Prostate gland (tissue), 2 donors: ENCODE measurements at places on chromosomes 7 and 10.

GRCh38 chr7:83301416-83301815 lies 138.7 kb upstream of the PCLO start:
- no peak for DNase-seq

DNA sequence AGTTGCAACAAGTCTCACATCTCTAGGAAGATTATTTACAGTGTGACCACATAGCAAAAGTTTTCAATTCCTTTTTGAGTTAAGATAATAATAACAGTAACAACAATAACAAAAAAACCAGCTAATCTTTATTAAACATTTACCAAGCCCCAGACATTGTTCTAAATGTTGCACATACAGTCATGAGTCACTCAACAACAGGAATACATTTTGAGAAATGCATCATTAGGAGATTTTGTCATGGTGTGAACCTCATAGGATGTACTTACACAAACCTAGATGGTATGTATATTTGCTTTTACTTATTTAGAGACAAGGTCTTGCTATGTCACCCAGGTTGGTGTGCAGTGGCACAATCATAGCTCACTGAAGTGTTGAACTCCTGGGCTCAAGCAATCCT lies 52.0 kb downstream of the SPAM1 start:
- no peak for DNase-seq

DNA sequence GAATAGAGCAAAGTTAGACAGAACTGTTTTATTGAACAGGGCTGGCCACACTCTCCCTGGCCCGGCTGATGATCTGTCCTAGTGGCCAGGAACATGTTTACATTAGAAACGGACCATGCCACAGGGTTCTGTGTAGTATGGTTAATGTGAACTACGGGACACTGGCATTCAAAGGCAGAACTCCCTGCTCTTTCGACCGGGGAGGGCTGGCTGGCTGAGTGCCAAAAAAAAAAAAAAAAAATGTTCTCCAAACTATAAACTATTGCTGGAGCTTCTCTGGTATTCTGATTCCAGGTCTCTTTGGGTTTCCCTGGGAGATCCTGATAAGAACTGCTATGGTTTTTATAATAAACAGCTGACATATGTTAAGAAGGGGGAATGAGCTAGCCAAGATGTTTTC lies 1262.6 kb upstream of the SORCS1 start:
- no peak for DNase-seq

GRCh38 chr10:91597197-91597881 lies 35.5 kb downstream of the PPP1R3C start:
- DNase-seq, result no peak

DNA sequence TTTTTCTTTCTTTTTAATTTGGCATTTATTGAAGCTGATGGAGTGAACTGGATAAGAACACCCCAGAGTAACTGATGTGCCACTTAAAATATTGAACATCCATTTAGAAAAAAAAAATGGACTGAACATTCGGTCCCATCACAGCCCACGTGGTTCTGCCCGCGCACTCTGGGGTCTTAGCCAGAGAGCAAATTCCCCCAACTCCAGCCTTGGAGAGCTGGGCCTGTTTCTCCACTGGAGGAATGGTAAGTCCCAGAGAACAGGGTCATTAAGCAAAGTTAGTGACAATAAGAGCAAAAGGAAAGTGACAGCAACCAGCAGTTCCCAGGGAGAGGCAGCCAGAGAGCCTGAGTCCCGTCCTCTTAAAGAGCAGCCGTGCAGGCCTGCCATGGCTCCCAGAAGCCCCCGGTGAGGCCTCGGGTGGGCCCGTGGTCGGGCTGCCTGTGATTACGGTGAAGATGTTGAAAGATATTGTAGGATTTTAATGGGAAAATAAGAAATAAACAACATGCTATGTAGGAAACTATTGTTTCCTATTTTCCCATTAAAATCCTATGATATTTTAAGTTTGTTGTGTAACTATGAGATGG lies 487.9 kb upstream of the MKI67 start:
- DNase-seq, result no peak

DNA sequence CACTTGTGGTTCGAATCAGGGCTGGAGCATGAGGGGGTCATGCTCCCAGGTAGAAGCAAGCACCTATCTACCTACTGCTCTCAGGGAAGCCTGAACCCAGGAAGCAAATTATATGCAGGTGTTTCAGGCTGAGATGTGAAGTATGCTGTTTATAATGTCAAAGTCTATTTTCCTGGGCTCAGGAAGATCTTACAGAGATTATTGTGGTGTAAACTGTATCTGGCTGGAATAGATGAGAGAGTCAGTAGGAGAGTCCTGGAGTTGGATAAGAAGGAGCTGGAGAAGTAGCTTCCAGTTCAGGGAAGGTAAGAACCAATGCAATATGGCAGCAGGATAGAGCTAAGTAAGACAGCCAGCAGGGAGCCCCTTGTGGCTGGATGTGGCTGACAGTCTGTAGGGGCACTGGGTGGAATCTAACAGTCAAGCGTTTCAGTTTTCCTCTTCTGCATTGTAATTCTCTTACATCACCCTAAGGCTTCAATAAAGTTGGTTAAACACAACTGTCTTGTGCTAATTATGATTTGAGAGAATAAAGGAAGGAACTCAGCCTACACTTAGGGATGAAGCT lies 105.9 kb upstream of the EEPD1 start:
- DNase-seq, result no peak

DNA sequence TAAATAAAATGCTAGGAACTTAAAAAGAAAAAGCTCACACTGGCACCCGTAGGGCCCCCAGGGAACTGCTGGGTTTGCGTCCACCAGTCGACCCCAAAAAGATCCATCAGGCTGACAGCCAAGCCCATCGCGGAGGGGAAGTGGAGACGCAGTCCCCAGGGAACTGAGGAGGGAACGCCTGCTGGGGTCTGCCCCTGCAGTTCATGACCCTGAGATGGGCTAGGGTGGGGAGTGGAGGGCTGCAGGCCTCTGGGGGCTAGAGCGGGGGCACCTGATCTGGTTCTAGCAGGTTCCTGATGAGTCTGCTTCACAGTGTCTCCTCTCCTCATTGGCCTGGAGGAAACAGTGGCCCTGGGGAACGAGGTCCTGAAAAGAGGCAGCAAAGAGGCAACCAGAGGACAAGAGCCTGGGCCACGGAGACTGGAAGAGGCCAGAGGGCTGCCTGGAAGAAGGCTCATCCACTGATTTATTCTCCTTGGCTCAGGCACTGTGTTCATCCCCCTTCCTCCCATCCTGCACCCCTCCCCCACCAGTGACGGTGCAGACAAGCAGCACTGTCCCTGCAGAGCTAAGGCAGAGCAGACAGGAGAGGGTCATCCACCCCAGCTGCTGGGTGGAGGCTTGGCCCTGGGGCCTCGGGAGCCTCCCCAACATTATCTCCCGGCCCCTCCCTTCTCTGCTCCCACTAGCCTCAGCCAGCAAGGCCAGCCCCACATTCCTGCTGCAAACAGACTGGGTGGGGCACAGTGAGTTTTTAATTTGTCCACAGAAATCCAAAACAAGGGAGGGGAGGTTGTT lies 24.7 kb upstream of the HSPA12A start:
- no peak for DNase-seq

DNA sequence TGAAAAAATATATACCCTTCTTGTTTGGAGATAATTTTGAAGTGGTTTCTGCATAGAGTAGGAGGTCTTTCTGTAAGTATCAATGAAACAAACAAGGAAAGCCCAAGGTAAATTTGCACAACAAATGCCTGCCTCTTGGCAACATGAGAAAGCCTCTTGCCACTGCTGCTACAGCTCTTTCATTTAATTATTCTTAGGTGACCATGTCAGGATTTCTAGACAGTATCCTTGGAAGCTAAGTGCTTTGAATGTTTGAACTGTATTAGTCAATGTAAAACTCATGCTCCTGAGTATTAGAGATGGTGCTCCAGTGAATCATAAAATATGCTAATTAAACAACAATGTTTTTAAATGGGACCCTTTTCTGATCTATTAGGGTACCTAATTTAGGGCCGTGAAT lies 81.2 kb upstream of the ITGB1 start:
- DNase-seq, result no peak

DNA sequence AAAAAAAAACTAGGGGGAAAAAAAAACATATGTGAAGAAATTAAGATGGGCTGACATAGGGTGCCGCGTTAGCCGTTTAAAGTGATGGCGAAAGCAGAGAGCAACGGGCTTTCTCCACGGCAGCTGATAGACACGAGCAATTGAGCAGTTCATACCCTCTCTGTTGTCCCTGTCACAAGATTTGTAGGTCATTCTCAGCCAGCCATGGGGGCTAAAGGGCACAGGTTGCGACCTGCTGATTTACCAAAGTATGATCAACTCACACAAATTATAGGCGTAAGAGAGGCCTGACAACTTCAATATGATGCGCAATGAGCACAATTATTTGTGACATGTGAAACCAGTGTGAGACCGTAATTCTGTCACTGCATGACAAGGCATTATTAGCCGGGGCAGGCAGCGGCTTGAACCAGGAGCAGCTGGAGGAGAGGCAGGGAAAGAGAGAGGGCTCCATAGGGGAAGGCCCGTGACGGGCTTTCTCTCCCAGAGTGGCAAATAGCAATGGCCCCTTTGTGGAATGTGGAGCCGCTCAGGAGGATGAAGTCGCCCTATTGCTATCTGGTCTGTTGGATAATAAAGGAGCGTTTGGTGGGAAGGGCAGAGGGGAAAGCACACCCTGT lies 195.1 kb upstream of the HABP2 start:
- no peak for DNase-seq

DNA sequence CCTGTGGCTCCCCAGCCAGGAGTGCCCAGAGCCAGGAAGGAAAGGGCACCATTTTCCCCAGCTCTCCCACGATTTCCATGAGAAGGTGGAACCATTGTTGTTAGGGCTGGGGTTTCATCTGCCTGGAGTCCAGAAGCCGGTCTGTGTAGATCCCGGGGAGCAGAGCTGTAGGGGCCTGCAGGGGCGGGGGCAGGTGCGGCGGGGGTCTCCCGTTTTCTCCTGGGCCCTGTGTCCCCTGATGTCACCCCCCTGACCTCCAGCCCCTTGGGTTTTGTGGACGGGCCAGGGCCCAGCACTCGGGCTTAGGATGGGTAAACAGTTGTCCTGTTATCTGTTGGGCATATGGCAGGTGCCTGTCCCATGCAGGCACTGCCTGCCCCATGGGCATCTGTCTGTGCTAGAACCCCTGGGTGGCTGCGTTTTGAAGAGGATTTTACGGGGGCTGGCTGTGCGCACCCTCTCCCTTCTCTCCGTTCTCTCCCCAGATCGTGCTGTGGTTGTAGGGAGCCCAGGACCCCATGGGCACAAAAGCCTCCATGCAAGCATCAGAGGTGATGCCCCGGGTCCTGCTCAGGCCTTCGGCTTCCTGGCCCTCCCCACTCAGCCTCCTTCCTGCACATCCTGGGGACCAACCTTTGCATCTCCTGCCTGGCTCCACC lies 158.8 kb downstream of the WDR37 start:
- no peak for DNase-seq

DNA sequence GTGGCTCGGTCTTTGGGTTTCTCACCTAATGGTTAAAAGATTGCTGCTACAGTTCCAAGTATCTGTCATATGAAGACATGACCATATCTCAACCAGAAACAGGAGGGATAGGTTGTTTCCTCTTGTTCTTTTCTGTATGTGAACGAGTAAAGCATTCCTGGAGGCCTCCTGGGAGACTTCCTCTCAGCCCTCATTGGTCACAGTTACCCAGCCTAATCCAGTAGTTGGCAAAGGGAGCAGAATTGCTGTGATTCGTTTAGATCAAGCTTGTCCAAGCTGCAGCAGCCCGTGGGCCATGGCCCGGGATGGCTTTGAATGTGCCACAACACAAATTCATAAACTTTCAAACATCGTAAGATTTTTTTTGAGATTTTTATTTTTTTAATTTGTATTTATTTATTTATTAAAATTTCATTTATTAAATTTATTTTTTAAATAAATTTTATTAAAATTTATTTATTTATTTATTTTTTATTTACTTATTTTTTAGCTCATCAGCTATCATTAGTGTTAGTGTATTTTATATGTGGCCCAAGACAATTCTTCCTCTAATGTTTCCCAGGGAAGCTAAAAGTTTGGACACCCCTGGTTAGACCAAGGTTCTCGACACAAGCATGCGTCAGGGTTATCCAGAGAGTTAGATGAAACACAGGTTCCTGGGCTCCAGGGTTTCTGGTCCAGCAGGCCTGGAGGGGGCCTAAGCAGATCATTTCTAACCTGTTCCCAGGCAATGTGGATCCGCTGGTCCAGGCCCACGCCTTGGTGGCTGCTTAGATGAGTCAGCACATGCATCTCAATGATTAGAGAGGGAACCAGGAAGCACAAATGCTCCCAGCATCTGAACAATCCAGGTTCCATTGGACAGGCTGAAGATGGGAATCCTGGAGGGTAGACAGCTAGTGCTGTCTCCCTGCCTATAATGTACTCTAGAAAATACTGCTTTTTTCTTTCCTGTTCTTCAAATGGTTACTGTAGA lies 25.6 kb downstream of the CDC123 start:
- DNase-seq, result no peak

- no peak for DNase-seq
Measured at GRCh38 chr7:35482231-35482630, 212.7 kb downstream of the HERPUD2 start.
